Stimulated activated CD4-positive, alpha-beta T cell treated with anti-CD3 and anti-CD28 coated beads, Interleukin-4, amount 100 ng/mL, for 1 hour (primary cell): ENCODE measurements at places on chromosomes 11 and 22.

DNA sequence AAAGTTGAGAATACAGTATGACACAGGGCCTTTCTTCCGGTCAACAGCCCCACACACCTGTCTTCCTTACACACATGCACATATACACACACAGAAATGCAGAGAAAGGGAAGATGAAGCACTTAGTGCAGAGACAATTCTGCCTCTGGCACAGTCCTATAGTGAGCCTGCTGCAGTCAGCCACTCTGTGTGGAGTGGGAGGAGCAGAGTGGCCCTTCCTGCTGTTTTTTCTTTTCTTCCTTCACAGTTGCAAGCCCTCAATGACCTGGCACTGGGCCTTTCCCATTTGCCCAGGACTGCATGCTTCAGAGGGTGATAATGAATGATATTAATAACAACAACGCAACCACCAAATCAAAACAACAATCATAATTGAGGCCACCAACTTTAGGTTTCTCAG lies 527.0 kb upstream of the B3GAT1 start:
- no peak for DNase-seq

DNA sequence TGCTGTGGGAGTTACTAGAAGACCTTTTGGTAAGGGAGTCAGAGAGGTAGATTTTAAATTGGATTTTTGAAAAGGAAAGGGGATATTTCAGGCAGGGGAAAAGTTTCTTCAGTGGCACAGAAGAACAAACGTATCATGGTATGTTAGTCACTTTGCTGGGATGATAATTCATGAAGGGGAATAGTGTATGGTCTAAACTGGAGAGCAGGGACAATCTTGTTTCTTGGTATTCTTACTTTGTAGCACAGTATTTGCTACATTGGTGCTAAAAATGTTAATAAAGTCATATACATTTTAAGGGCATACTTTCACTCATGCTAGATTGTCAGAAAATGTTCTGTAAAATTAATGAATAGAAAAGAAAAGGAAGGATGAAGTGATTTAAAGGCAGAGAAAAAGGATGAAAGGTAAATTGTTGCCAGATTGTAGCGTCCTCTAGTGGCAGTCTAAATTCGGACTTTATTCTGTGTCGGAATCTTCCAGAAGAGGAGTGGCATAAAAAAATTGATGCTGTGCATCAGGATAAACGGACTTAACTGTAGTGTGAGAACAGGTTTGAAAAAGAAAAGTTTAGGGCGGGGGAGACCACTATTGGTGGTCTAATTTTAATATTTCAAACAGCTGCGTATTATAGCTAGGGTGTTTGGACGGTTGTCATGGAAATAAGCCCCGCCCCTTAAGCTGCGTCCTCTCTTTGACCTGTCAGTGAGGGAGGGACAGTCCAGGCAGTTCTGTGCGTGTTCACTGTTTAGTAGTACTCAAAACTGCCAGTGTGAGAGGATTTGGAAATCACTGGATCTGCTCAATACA lies at the start of gene BCO2:
BCO2 (plus strand) TSS at position 724 of the 810 bp plus-strand sequence. CDS start 90 bp downstream, outside the sequence.
- peak; percentile 15 for DNase-seq

DNA sequence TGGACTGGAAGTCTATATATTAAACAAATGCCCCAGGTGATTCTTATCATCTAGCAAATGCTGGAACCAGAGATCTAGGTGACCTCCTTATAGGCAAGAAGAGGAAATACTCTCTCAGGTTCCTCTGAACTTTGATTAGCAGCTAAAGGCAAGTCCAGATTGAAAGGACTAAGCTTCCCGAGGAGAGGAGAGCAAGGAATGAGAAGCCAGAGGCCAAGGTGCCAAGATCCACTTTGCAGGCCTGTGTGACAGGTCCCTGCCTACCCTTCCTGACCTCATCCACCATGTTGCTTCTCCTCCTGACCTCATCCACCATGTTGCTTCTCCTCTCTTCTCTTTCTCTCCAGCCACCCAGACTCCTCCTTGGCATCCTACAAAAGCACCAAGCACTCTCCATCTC lies 173.2 kb downstream of the LARGE1 start:
- no peak for DNase-seq

DNA sequence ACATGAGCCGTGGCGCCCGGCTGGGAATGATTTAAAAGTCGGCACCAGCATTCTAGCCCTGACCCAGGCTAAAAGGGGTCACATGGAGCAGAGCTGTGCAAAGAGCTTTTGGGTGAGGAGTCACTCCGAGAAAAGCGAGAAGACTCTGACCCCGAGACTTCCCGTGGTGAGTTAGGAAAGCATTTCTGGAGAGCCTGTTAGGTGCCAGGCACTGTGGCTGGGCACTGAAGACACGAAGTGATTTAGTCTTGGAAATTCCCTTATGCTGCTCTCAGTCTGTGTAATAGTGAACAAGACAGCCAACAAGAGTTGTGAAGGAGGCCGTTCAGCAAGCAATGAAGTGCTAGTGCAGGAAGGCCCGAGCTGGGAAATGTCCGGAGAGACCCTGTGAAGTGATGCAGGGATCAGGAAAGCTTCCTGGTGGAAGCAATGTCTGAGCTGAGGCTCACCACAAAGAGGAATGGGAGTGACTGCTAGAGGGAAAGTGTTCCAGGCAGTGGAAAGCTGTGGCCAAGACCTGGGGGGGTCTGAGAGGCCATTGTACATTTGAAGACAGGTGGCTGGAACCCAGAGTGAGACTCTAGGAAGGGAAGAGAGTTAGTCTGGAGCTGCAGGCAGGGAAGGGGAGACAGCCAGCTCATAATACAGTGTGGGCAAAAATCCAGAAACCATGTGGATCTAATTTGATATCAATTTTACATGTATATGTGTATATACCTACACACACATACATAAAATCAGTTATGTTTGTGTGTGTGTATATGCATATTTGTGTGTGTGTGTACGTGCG lies 31.6 kb downstream of the MARK2 start:
- no peak for DNase-seq

DNA sequence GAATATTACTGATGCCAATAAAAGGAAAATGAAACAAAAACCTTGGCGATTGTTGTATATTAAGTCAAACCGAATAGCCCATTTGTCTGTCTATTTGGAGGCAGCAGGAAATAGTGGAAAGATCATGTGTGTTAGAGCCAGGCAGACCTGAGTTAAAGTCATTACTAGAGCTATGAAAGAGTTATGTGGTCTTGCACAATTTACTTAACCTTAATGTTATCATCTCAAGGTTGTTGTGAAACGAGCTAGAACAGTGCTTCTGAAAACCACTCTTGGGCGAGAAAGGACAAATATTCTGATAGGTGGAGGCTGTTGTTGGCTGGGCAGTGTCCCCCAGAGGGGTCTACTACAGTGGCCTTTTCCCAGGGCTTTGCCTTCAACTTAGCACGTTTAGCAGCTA lies 60.0 kb upstream of the NUP160 start:
- no peak for DNase-seq

- no peak for DNase-seq
Observed at GRCh38 chr11:11968511-11969280, 39.7 kb downstream of the DKK3 start.

DNA sequence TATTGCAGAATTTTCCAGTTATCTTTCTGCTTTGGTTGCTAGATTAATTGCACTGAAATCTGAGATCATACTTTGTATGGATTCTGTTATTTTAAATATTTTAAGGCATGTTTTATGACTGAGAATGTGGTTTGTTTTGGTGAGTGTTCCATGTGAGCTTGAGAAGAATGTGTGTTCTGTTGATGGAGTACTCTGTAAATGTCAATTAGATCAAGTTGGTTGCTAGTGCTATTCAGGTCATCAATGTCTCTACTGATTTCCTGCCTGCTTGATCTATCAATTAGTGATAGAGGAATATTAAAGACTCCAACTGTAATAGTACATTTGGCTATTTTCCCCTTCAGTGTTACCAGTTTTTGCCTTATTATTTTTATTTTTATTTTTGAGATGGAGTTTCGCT lies 64.3 kb upstream of the SHANK2 start:
- DNase-seq = no peak

GRCh38 chr11:4118107-4118506 lies 23.5 kb downstream of the RRM1 start:
- DNase-seq = no peak

DNA sequence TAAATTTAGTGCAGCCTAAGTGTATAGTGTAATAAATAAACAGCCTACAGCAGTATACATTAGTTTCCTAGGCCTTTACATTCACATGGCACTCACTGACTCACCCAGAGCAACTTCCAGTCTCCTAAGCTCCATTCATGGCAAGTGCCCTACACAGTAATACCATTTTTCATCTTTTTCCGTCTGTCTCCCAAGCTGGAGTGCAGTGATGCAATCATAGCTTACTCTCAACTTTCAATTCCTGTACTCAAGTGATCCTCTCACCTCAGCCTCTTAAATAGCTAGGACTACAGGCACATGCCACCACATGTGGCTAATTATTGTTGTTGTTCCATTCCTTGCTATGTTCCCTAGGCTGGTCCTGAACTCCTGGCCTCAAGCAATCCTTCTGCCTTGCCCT lies 54.4 kb downstream of the FCHSD2 start:
- DNase-seq = no peak

DNA sequence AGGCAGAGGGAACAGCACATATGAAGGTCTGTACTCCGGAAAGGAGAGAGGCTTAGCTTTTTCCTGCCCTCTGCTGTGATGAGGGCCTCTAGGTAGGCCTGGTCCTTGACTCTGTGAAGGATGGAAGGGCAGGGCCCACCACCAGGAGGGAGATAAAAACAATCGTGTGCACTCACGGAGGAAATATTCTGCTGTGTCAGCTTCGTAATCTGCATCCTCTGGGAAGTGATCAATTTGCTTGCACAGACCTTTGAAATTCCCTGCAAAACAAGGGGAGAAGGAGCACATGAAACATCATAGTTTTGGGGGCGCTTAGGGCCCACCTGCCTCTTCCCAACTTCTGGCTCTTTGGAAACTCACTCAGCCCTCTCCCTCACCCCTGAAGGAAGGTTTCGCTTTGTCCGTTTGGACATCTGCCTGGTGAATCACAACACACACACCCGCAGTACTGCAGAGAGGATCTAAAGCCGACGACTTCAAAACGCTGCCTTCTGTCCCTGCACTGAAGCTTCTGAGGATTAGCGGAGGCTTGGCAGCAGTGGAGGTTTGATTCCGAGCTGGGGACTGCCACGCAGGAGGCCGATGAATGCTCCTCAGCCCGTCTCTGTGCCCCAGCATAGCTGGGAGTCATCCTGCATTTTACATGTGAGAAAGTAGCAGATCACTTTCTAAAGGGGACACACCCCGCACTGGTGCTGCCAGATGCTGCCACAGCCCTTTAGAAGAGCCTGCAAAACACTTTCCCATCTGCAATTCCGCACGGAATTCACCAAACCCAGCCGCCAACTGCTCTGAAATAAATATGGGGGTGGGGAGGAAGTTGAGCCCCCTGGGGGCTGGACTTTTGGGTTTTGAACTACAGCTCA lies 58.6 kb upstream of the EIF3D start:
- DNase-seq = no peak

- DNase-seq = no peak
Observed at GRCh38 chr11:44351006-44351660, 41.2 kb upstream of the ALX4 start.

GRCh38 chr11:117604336-117604995 lies 192.6 kb downstream of the DSCAML1 start:
- DNase-seq = no peak

DNA sequence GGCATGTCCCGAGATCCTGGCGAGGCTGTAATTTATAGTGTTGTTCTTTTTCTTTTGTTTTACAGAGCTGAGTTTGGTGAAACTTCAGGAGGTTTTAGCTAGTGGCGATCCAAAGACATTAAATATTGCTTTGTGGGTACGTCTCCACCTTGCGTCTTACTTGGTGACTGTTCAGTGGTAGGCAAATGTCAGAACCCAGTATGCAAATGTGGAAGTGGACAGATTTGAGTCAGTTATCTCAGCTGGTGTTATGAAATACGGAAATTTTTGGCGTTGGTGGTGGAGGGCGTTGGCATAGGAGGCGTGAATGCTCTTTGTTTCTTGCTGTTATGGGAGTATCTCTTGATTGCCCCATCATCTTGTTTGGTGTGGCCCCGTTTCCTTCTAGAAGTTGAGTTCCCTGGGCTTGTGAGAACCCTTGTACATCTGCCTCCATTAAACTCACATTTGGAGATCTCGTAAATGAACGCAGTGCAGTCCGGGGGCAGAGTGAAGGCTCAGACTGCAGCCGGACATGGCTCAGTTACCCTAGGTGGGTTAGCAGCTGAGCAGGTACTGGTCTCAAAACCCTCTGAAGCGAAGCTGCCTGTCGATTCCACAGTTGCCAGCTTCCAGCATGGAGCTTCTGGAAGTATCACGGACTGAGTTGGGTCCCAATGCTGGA lies 39.9 kb downstream of the PTPRJ start:
- DNase-seq = peak; percentile 32

DNA sequence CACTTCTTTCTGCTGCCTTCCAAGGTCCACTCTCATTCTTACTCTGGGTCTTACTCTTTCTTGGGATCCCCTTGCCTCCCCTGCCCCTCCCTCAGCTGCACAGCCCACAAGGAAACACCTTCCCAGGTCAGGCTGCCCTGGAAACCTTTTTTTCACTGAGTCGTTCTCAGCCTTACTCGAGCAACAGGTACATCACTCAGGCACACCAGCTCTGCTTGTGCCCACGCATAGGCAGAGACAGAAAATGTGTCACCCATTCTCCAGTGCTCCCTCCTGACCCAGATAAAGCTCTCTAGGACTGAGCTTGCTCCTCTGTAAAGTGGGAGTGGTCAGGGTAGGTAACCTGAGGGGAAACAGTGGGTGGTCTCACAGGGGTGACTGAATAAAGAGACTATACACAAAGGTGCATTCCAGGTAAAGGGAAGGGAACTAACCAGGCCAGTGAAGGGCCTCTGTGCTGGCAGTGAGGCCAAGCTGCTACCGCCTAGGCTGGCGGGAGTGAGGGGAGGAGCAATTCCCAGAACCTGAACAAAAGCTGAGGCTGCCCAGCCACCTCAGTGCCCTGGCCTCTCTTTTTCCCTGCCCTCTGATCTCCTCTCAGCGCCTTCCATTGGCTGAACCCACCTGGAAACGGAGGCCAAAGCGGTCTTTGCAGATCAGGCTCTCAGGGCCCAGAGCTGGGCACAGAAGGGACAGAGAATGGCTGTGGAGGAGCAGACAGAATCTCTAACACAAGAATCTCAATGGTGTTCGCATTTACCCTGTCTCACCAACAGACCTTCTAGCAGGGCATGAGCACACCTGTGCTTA lies 15.9 kb downstream of the PRG3 start:
- no peak for DNase-seq

GRCh38 chr22:26827611-26828010 lies 170.2 kb downstream of the MIAT start:
- no peak for DNase-seq

DNA sequence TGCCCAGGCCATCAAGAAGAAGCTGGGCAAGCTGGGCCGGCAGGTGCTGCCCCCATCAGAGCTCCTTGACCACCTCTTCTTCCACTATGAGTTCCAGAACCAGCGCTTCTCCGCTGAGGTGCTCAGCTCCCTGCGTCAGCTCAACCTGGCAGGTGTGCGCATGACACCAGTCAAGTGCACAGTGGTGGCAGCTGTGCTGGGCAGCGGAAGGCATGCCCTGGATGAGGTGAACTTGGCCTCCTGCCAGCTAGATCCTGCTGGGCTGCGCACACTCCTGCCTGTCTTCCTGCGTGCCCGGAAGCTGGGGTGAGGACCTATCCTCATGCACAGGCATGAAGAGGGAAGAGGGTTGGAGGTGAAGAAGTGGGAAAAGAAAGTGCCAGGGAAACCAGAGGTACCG lies 5.3 kb upstream of the NHERF4 start:
- DNase-seq = no peak

GRCh38 chr11:8772571-8773519 lies 90.3 kb downstream of the RPL27A start:
- DNase-seq = no peak
